NCI-H446 (cell line): ENCODE measurements at places on chromosomes 6 and 20.

- DNase-seq, result no peak
Measured at GRCh38 chr6:359261-360035, 32.1 kb upstream of the IRF4 start.

DNA sequence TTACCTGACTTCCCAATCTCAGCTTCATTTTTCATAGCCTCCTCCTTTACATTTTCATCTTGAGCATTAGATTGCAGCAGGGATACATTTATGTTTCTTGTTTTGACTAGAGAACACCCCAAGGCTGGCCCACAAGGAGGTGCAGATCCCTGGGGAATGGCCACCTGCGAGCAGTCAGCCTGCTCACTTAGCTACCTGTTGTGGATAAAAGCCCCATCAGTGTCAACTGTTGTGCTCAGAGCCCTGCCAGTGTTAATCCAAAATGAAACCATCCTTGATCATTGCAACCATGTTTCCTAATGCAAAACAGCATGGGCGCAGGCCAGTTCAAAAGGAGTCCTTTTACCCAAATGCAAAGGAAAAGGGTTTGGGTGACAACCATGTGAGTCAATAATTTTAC is 50.8 kb downstream of the CNR1 start:
- no peak for DNase-seq

DNA sequence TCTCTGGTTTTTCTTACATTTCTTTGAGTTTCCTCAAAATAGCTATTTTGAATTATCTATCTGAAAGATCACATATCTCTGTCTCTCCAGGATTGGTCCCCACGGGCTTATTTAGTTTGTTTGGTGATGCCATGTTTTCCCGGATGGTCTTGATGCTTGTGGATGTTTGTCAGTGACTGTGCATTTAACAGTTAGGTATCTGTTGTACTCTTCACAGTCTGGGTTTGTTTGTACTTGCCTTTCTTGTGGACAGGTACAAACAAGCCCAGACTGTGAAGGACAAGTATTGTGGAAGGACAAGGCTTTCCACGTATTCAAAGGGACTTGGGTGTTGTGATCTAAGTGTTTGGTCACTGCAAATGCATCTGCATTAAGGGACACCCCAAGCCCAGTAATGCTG is 49.9 kb upstream of the TOP1 start:
- DNase-seq, result no peak

DNA sequence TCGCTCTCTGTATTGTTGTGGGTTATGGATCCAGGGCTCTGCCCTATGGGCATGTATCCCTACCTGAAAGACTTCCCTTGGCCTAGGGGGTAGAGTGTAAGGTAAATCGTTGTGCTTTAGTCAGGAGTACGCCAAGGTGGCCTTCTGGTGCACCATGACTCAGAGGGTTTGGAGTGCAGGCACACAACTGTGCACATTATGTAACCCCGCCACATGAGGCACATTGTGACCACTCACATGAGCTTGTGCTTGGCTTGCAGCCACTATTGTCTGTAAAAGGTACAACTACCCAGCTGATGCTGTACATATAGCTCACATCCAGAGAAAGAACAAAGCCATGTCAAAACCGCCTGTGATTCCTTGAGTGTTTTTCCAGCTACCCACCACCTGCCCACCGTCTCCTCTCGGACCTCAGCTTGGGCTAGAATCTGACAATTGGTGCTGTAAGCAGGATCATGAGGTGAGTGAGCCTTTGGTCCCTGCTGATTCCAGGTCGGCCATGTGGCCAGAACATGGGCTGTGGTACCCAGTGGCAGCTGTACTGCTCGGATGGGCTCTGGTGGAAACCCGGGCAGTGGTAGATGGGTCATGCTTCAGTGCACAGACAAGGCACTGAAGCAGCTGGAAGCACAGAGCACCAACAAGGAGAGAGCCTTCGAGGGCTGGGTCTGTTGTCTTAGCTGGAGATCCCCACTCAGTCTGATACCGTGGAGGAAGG is 33.8 kb downstream of the HDDC2 start:
- DNase-seq, result no peak

DNA sequence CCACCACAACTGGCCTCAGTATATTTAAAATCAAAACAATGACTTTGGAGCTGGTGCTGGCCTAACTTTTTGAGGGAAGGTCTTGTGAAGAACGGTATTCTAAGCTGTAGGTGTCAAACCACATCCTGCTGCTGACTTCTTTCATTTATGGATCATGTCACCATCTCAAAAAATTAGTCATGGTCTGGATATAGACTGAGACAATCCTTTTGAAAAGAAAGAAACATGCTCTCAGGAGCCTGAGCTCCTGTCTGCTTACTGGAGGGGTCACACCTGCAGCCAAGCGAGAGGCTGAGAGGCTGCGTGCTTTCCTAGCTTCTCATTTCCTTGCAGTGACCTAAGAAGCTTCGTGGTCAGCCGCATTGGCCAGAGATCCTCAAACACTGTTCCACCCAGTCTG is 55.2 kb downstream of the TIAM2 start:
- no peak for DNase-seq

DNA sequence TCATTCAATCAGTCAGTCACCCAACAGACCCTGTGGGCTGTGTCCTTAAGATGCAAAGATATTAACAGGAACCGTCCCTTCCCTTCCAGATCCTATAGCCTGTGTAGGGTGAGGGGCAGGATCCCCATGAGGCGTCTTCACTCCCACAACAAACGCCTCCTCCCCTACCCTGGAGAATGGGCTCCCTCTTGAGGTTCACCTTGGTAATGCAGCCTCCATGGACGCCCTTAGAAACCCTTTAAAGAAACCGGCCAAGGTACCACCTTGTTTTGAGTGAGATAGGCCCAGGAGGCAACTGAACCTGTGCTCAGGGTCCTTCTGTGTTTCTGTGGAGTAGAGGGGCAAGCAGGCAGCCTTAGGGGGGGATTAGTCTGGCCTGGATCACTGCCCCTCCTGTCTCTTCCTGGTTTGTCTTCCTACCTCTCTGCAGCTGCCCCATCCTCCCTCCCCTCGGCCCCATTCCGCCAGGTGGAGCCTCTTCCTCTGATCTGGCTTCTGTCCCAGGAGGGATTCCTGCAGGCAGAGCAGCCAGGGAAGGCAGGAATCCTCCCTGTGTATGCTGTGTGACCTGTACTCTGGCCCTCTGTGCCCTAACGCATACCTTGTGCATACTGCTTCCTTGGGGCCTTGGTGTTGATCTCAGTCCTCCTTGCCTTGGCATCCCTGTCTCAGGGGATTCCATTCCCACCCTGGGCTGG is 6.6 kb upstream of the GUCA1A start:
- peak; percentile 76 for DNase-seq

- no peak for DNase-seq
Measured at GRCh38 chr20:56842056-56842455, 212.9 kb downstream of the TFAP2C start.

- no peak for DNase-seq
Measured at GRCh38 chr6:25576919-25577318, 75.1 kb upstream of the SCGN start.

- no peak for DNase-seq
Measured at GRCh38 chr6:130047088-130047995, 29.0 kb downstream of the L3MBTL3 start.

GRCh38 chr6:29501106-29501505 is 13.3 kb upstream of the MAS1L start:
- no peak for DNase-seq

DNA sequence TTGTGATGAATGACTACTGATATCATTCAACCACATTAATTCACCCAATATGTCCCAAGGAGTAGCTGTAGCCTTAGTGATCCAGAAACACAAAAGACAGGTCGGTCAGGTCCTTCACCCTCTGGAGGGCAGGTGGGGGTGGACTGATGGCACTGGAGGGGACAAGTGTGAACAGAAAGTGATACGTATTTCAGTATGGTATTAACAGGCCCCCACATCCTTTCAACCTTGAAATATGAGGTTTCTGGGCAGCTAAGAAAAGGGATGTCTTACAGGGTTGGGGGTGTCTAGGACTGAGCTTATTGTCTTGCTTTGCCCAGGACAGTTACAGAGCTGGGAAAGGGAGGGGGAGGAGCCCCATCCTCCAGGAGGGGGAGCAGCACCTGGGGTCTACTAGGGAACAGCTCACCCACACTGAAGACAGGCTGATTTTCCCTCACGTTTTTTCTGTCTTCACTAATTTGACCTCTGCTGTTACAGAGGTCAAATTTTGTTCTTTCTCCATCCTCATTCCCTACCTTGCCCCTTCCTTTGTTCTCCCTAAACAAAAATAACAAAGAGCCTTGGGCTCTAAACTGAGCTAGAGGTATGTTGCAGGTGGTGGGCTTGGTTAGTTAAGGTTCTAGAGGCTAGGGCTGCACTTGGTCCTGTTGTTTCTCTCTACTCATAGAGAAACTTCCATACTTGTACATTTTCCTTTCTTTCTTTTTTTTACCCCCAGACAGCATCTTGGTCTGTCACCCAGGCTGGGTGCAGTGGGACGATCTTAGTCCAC is 38.0 kb upstream of the EEF1A1 start:
- no peak for DNase-seq

GRCh38 chr20:48923149-48923718 is 1.7 kb downstream of the ARFGEF2 start:
- DNase-seq, result no peak

DNA sequence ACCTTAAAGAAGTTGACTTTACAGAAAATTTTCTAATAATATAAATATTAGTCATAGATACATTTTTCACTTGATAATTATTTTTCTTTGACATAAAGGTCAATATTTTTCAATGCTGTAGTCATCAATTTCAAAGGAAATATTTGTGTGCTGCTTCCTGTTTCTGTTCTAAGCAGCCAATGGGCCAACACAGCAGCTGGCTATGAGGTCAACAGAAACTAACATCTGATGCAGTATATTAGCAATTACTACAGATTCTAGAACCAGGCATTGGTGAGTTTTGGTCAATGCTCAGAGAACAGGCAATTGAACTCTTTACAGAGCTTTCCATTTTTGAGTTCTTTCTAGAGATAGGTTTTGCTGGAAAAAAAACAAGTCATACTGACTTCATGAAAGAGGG is 669.6 kb upstream of the NRSN1 start:
- no peak for DNase-seq

DNA sequence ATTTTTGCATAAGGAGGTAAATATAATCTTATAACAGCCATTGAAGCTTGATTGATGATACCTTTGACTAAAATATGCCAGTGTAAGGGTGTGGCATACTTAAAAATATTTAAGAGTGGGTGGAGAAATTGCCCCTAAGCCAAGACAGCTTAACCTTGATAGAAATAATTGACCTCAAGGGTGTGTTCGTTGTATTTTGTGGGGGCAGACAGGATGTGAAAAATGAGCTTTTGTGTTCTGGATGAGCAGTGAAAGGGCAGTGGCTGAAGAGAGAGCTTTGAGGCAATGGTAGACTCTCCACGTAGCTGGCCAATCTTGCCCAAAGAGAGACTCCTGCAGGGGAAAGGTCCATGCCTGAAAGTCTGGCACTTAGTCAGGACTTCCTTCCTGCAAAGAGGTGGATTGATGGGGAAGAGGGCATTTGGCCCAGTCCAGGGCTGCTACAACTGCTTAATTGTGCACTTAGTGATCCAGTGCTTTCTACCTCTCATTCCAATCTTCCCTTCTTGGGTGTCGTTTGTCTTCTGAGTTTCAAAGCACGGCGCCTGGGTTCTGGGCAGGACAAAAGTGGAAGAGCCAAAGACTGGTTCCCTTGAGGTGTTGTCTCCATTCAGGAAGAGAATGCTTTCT is 15.6 kb upstream of the CD109 start:
- DNase-seq, result no peak

DNA sequence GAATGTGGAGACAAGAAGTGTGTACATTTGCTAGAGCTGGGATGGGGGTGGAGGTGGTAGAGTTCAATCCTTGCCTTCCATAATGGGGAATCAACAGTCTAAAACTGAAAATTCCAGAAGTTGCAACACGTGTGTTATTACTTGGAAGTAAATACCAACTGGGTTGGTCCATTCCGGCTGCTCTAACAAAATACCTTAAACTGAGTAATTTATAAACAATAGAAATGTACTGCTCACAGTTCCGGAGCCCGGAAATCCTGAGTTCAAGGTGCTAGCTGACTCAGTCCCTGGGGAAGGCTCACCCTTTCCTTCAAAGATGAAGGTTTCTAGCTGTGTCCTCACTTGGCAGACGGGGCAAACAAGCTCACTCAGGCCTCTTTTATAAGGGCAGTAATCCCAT is 59.0 kb downstream of the RIN2 start:
- DNase-seq, result no peak

DNA sequence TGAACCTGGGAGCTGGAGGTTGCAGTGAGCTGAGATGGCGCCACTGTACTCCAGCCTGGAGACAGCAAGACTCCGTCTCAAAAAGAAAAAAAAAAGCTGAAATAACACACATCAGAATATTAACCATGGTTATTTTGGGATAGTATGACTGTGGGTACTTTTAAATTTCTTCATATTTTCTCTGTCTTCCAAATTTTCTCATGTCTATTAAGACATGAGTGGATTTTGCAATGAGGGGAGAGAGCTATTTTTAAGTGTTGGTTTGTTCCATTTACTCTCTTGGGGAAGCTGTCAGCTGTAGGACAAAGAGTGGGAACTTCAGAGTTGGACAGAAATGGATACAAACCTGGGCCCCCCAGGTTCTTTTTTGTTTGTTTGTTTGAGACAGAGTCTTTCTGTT is 10.3 kb downstream of the ADISSP start:
- DNase-seq, result no peak

GRCh38 chr6:162267641-162268040 is 459.9 kb downstream of the PRKN start:
- DNase-seq, result no peak

GRCh38 chr20:13221673-13222318 is 722 bp downstream of the ISM1 start:
- no peak for DNase-seq

DNA sequence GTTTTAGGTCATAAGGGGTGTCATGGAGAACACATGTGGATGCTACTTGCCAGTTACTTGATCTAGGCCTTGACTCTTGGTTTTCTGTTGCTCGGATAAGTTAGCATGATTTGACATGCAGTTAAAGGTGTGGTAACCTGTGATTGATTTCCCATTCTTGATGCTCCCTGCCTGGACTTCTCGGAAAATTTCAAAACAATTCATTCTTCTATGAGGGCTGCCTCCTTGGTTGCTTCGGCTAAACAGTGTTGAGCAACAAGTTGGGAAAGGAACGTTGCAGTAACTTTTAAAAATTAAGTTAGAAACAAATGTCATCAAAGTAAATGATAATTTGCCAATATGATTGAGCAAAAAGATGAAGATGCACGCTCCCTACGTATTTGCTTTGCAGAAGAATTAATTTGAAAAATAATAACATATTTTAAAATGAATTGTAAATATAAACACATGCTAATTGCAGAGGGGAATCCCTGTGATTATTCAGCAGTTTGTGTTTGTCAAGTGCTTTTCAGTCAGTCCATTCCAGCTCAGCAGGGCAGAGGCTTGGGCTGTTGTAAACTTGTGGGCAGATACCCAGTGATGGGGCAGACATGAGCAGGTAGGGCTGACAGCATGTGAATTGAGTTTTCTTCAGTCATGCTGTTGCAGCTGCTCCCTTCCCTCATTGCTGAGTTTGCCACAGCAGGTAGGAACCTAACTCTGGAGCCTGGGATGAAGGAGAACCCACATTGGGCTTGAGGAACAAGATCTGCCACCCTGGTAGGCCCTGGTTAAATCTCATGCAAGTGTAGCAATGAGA is 110.2 kb downstream of the ESR1 start:
- no peak for DNase-seq

- DNase-seq, result no peak
Measured at GRCh38 chr6:125789167-125789566, 1.6 kb upstream of the NCOA7 start.

GRCh38 chr6:131532580-131533039 is 40.4 kb upstream of the ARG1 start:
- DNase-seq, result no peak
